Muscle of leg (tissue), 16 donors: ENCODE measurements at places on chromosomes 12 and 14. TPM values are rescaled to one million over a fixed set of nuclear protein-coding genes. Genes with fewer than 3 reads are reported as not detected.

SLC4A8 gene
- 0.88 TPM for polyA plus RNA-seq

KRT77 gene
- not detected for polyA plus RNA-seq

FOXG1 gene
- polyA plus RNA-seq: 0.83 TPM

P2RX2 gene
- not detected for polyA plus RNA-seq

KLHL33 gene
- 0.71 TPM for polyA plus RNA-seq

NR2C1 gene
- polyA plus RNA-seq: 31.5 TPM

KRT5 gene
- 383 TPM for polyA plus RNA-seq

ZFHX2 gene
- 1.5 TPM for polyA plus RNA-seq

C12orf76 gene
- 24.4 TPM for polyA plus RNA-seq

MED13L gene
- polyA plus RNA-seq: 47.2 TPM

SRGAP1 gene
- polyA plus RNA-seq: 5.7 TPM

NANOG gene
- polyA plus RNA-seq: 0.10 TPM

MSI1 gene
- polyA plus RNA-seq: 7.3 TPM

KRT72 gene
- polyA plus RNA-seq: not detected

- DNase-seq: peak; percentile 53
- H3K27ac ChIP-seq: peak overlapping the region; percentile 72
- peaks cover 21% of the 10 kb centered on the region for H3K36me3 ChIP-seq
- peaks cover 97% of the 10 kb centered on the region for H3K4me1 ChIP-seq
Observed at GRCh38 chr12:124501112-124501561, 66.3 kb downstream of the NCOR2 start.

DNA sequence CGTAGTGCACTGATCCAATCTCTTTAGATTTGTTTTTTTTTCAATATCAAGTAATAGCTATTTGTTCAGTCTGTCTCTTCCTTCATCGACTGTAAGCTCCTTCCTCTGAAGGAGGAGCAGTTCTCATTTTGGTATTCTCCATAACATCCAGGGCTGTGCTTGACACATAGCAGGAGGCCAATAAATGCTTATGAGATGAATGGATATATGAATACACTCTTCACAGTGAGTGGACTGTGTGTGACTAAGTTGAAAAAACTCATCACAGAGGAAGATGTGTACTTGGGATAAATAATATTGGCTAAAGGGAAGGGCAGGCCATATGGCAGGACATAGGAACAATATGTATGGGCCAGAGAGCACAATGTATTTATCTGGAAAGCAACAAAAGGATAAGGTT is 205.3 kb upstream of the PRICKLE1 start:
- no peaks in the 10 kb centered on the region for H3K27me3 ChIP-seq
- no peak for DNase-seq
- H3K36me3 ChIP-seq: no peaks in the 10 kb centered on the region
- H3K4me1 ChIP-seq: no peaks in the 10 kb centered on the region
- no peak overlapping the region for H3K4me3 ChIP-seq

DNA sequence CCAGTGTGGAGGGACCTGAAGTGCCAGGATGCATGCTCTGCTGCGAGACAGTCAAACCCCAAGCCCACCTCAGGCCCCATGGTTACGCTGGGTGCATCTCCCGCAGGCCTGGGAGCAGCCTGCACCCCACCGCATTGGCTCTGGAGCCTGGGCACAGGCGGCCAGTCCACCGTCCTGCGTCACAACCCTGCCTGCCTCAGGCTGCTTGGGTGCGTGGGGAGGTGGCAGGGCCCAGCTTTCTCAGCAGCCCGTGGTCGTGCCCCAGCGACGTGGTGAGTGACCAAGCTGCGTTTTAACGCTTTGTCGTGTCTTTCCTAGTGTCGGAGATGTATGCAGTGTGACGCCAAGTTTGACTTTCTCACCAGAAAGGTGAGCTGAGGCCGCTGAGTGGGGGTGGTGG is 10.9 kb downstream of the ZFYVE21 start:
- no peak overlapping the region for H3K27ac ChIP-seq
- H3K27me3 ChIP-seq: no peaks in the 10 kb centered on the region
- peaks cover 45% of the 10 kb centered on the region for H3K36me3 ChIP-seq
- no peak for DNase-seq
- H3K4me3 ChIP-seq: no peak overlapping the region

- no peaks in the 10 kb centered on the region for H3K36me3 ChIP-seq
- DNase-seq: no peak
- H3K27ac ChIP-seq: no peak overlapping the region
Observed at GRCh38 chr14:100503251-100503650, 84.0 kb downstream of the BEGAIN start.

- no peak for DNase-seq
- no peak overlapping the region for H3K27ac ChIP-seq
- no peak overlapping the region for H3K4me3 ChIP-seq
Observed at GRCh38 chr14:54133896-54134295, 177.3 kb upstream of the BMP4 start.

- no peak overlapping the region for H3K4me3 ChIP-seq
- peaks cover 5% of the 10 kb centered on the region for H3K4me1 ChIP-seq
- H3K27ac ChIP-seq: no peak overlapping the region
- H3K27me3 ChIP-seq: no peaks in the 10 kb centered on the region
- peak; percentile 15 for DNase-seq
Observed at GRCh38 chr12:65784289-65785015, 39.8 kb upstream of the HMGA2 start.

GRCh38 chr12:70826156-70826555 is 94.4 kb downstream of the PTPRR start:
- no peaks in the 10 kb centered on the region for H3K4me1 ChIP-seq
- no peak overlapping the region for H3K4me3 ChIP-seq
- H3K27ac ChIP-seq: no peak overlapping the region
- H3K27me3 ChIP-seq: no peaks in the 10 kb centered on the region

- H3K4me1 ChIP-seq: peaks cover 4% of the 10 kb centered on the region
- no peak overlapping the region for H3K27ac ChIP-seq
- no peaks in the 10 kb centered on the region for H3K27me3 ChIP-seq
- no peaks in the 10 kb centered on the region for H3K36me3 ChIP-seq
Observed at GRCh38 chr12:70692681-70693288, 55.6 kb upstream of the PTPRB start.

DNA sequence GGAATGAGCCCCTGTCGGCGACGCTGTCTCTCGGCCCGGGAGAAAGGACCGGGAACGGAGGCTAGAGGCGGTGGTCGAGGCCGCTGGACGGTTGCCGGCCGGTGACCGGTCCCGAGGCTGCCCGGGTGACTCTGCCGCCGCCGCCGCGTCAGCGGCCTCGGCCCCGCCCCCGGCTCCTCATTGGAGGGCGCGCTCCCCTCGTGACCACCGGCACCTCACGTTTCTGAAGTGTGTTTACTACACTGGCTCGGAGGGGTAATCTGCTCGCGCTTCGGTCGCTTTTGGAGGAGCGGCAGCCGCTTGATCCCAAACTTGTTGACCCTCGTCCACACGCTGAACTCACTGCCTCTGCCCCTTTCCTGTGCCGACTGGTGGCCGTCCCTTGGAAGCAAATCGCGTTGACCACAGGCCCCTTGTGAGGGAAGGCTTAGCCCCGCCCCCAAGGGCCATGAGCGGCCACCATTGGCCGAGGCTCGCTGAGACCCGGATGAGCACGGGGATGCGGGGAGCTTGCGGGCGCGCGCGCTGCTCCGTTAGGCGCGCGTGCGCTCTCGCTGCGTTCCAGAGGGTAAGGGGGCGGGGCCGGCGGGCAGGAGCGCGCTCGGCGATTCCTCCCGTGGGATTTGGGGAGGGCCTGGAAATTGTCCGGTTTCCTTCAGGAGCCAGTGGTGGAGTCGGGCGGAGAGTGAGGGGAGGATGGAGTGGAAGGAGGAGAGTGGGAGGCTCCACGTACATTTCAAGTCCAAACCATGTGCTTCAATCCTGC is at the start of gene CRY1:
TSS of gene CRY1 (minus strand) at position 133 of the 766 bp plus-strand sequence. CDS start 588 bp downstream, outside the sequence.
- H3K4me3 ChIP-seq: peak within 1 kb of the TSS; percentile 98
- H3K27me3 ChIP-seq: no peaks in the 10 kb centered on the region
- H3K4me1 ChIP-seq: peaks cover 15% of the 10 kb centered on the region

DNA sequence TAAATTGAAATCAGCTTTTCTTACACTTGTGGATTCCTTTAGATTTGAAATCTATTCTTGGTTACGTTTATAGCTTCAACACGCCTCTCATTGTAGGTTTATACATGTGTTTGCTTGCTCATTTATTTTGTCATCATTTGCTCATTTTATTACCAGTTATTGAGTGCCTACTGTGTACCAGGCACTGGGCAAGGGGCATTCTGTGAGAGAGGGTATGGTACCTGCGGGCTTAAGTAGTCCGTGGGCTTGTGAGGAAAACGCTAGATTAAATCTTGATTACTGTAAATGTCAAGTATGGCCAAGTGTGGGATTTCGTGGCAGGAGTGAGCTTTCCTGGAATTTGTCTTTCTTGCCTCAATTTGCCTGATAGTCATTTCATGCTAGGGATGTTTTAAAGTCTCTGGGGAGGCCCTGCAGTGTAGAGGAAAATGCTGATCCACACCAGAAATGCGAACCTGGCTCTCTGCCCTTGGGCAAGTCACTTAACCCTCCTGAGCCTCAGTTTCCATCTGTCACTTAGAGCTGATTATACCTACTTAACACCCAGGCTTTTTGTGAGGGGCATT is 92.7 kb downstream of the CACNA1C start:
- H3K27me3 ChIP-seq: no peaks in the 10 kb centered on the region
- DNase-seq: no peak
- H3K4me3 ChIP-seq: no peak overlapping the region
- no peak overlapping the region for H3K27ac ChIP-seq
- no peaks in the 10 kb centered on the region for H3K36me3 ChIP-seq
- no peaks in the 10 kb centered on the region for H3K4me1 ChIP-seq

GRCh38 chr12:124953689-124954405 is 35.1 kb downstream of the DHX37 start:
- peaks cover 79% of the 10 kb centered on the region for H3K36me3 ChIP-seq
- no peaks in the 10 kb centered on the region for H3K4me1 ChIP-seq
- no peak overlapping the region for H3K27ac ChIP-seq
- no peaks in the 10 kb centered on the region for H3K27me3 ChIP-seq
- DNase-seq: no peak

- no peak for DNase-seq
- no peak overlapping the region for H3K4me3 ChIP-seq
- H3K4me1 ChIP-seq: no peaks in the 10 kb centered on the region
- H3K27me3 ChIP-seq: no peaks in the 10 kb centered on the region
- H3K27ac ChIP-seq: no peak overlapping the region
Observed at GRCh38 chr14:105899657-105900397, 373.4 kb downstream of the TMEM121 start.

DNA sequence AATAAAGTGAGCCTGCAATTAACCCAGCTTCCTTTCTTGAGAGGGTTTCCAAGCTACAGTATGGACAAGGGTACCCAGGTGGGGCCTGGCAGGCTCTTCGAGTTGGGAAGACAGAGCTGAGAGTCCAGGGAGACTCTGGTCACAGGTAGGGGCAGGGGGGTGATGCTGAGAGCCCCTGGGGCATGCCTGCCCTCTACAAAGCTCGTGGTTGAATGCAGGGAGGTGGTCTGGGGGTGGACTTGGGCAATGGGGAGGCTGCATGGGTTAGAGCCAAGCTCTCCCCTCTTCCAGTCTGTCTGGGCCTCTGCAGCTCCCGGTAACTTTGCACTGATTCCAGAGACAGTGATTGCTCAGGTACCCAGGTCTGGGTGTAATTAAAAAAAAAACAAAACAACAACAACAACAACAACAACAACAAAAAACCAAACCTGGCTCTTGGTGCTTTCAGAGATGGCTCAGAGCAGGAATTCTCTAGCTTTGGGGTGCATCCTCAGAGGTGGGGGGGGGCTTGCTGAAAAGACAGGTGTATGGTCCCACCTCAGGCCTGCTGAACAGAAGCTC is 30.8 kb upstream of the PPP2R5C start:
- no peaks in the 10 kb centered on the region for H3K27me3 ChIP-seq
- no peaks in the 10 kb centered on the region for H3K36me3 ChIP-seq
- DNase-seq: no peak
- H3K27ac ChIP-seq: no peak overlapping the region
- H3K4me3 ChIP-seq: no peak overlapping the region
